NCI-H526 treated with DMSO at 0.1 percent for 48 hours (cell line): ENCODE measurements at places on chromosomes 12 and 14.
A peak's percentile ranks its signal among the peaks of the same experiment; 100 is the strongest.

DNA sequence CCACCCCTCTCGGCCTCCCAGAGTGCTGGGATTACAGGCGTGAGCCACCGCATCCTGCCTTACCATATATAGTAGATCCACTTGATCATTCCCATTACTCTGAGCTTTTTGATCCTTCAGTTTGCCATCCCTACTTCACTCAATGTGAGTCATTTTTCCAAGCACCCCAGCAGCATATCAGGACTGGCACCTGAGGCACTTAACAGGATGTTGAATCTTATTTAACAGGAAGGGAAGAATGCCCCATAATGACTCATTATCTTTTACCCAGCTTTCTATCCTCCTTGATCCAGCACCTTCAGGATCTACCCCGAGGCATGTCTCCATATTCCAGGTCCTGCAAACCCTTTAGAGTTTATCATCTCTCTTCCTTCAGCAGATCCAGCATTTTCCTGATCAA, 84.9 kb upstream of the CMKLR1 start:
- no peak for DNase-seq

DNA sequence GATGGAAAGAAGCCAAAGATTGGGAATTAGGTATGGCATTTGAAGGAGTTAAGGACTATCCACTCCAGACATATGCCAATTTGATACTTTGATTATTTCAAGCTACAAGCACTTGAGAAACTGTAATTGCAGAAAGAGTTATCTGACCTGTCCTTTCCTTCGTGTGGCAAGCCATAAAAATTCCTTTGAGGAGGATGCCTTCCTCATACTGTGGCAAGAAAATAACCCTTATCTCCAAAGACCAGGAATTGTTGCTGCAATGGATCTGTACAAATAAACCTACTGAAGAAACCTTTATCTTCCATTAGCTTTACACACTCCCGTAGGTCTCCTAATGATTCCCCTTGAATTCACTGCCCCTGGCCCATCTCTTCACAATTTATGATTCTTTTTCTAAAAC, 165.1 kb upstream of the AMIGO2 start:
- DNase-seq: no peak

GRCh38 chr12:59934486-59934885, 338.7 kb downstream of the SLC16A7 start:
- DNase-seq: no peak

DNA sequence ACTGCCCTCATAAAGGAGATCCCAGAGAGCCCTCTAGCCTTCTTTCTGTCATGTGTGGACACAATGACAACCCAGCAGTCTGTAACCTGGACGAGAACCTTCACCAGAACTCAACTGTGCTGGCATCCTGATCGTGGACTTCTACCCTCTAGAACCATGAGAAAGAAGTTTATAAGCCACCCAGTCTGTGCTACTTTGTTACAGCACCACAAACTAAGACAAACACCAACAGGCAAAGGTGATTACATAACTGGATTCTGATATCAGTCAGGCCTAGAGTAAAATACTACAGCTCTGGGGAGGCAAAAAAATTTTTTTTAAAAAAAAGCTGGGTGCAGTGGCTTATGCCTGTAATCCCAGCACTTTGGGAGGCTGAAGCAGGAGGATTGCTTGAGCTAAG, 18.5 kb downstream of the TM7SF3 start:
- DNase-seq: no peak

DNA sequence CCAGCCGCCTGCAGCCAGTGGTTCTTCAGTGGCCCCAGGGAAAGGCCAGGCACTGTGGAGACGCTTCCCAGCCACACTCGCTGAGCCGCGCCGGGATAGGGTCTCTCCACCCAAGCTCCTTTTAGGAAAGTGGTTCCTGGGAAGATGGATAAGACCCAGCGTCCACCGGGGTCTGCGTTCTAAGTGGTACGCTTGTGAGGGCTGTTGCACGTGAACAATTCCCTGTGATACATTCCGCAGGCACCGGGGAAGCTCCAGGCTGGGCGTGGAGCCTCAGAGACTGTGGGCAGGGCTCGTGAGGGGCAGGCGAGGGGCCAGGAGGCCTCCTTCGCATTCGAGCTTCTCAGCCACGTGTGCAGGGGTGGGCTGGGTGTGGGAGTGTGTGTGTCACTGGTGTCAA, 48.4 kb downstream of the GALNT9 start:
- no peak for DNase-seq

- no peak for DNase-seq
Observed at GRCh38 chr12:71440345-71440762, 756 bp downstream of the LGR5 start.

DNA sequence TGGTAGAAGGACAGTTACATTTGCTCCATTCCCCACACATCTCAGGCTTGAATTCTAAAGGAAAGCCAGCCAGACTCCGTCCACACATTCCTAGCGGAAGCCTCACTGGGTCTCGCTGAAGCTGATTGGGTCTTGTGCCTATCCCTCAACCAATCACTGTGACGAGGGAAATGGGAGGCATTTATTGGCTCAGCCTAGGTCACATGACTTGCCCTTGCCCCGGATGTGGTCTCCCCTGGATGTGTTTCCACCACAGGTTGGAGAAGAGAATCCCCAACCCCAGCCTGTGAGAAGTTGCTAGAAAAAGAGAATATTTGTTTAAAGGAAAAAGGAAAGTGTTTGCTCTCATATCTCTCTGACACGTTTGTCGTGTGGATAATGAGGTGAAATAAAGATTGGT, 93.4 kb downstream of the C12orf75 start:
- no peak for DNase-seq

DNA sequence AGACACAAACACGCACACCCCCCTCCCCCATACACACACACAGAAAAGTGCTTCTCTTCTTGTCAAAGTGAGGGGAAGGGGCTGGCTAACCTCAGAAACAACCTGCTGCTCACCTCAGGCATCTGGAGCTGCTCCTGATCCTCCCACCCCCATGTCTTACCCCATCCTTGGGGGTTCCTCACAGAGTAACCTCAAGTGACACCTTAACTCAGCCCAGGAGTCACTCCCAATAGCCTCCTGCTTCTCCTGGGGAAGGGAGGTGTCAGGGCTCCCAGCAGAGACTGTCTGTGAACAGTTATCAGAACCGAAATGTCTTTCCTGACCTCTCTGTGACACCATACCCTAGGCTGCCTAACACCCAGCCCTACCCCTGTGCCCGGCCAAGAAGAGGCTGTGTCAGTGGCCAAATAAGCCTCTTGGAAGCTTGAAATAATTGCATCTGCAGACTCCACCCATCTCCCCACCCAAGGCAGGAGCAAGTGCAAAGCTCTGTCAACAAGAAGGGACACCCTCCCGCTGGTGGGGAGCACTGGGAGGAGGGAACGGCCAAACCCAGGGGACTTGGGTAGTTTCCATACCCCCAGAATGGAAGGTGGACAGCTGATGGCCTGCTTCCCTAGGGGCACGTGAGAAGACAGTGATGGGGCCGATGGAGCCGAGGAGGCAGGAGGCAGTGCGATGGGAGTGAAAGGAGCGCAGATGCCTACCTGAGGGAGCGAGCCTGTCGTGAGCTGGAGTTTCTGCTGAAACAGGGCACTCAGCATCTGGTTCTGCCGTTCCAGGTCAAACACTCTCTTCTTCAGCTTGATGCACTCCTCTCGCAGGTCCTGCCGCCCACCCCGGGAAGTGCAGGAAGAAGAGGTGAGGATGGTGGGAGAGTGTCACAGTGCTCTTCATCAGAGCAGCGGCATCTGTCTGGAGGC, 26.8 kb downstream of the NCKAP5L start:
- DNase-seq: no peak

- no peak for DNase-seq
Observed at GRCh38 chr12:113860950-113861349, 105.2 kb downstream of the RBM19 start.

GRCh38 chr12:64700532-64700931, 58.7 kb downstream of the GNS start:
- no peak for DNase-seq

DNA sequence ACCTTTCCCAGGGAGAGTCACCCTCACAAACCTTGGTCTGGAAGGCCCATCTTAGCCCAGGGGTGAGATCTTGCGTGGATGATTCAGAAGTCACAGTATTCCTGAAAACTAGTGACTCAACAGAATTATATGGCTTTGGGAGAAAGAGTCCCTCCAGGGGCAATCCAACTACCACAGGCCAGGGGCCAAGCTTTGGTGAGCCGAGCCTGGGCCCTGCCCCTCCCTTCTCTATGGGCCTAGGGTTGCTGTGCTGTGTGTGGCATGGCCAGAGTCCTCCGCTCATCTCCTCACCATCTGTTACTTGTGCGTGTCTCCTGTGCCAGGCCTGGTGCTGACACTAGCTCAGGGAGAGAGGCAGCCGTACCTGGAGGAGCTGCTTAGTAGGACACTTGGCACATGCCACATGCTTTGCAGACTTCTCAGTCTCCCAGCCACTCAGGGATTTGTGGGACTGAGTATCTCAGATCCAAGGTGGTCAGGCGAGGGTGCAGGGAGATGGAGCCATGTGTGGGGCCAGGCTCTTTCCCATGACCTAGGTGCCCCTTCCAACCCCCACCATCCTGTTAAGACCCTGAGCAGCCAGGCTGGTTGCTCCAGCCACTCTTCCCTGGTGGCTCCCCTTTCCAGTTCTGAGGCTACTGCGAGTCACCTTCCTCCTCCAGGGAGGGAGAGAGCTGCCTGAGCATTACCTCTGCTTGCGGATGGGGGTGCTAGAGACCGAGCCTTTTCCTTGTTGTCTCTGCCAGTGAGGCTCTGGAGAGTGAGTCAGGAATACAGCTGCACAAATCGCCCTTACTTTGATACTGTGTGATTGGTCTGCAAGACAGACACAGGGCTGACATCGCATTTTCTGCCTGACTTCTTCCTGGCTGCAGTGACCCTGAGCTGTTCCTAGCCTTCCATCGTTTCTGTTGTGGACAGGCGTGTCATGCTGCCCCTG, 94.1 kb downstream of the SLC25A47 start:
- peak; percentile 34 for DNase-seq

- DNase-seq: no peak
Observed at GRCh38 chr14:99047441-99048031, 224.5 kb downstream of the BCL11B start.

- DNase-seq: peak; percentile 91
Observed at GRCh38 chr14:89428546-89429198, 11.6 kb upstream of the FOXN3 start.

GRCh38 chr12:55912908-55913307, 14.8 kb downstream of the PYM1 start:
- no peak for DNase-seq

DNA sequence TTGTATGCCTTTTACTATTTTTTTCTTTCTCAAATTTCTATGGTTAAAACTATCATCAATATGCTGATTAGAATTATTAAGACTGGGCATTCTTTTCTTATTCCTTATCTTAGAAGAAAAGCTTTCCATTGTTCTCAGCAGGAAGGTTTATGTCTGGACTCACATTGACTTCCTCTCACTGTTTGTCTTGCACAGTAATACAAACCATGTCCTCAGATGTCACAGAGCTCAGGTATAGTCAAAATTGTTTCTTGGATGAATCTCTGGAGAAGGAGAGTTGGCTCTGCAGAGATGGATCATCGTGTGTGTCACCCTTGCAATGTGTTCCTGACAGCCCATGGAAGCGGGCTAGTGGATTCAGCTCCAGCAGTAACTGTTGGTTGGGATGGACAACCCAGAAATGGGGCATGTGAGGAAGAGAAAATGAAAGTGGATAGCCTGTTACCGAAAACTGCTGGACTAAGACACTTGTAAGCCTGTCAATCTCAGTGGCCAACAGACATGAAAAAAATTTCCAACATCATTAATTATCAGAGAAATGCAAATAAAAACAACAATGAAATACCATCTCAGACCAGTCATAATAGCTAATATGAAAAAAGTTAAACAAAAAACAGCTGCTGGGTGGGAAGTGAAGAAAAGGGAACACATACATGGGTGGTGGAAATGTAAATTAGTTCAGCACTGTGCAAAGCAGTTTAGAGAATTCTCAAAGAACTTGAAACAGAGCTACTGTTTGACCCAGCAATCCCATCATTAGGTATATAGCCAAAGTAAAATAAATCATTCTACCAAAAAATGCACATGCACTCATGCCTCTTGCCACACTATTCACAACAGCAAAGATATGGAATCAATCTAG, 967.8 kb downstream of the TMEM121 start:
- DNase-seq: no peak

GRCh38 chr12:526089-526488, 66.3 kb downstream of the B4GALNT3 start:
- no peak for DNase-seq

GRCh38 chr12:28776220-28776619, 372.9 kb upstream of the FAR2 start:
- peak; percentile 90 for DNase-seq

- no peak for DNase-seq
Observed at GRCh38 chr12:95424271-95424994, 49.5 kb upstream of the METAP2 start.

DNA sequence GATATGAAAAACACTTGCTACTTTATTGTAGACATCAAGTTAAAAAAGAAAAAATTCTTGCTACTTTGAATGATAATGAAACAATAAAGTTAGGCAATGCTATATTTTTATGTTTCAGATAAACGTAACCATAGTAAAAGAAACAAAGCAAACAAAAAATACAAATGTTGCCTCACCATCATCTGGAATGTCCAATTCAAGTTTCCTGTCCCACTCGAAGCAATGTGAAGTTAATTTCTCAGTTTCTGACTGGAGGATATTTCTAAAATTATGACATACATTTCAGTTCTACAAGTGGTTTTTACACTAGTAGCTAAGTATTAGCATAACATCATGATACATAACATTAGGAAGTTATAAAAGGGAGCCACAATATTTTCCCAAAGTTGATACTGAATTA, 20.9 kb downstream of the DLGAP5 start:
- no peak for DNase-seq

- DNase-seq: no peak
Observed at GRCh38 chr14:71711125-71711524, 221.1 kb upstream of the RGS6 start.

GRCh38 chr14:70595443-70596185, 4.8 kb downstream of the MED6 start:
- DNase-seq: no peak

DNA sequence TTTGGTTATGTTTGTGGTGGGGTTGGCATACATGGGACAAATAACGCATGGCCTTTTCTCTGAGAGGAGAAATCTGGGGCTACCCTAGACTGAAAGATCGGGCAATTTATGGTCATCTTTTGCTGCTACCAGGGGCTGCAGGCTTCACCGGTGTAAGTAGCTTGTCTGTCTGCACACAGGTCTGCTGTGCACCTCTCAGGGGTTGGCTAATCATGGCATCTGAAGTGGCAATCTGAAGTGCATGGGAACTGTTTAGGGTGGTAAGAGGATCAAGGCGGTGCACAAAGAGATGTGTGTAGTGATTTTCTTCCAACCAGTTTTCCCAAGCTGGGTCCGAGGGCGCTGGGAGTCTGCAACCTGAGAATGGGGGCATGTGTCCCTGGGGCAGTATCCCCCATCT, 141.3 kb downstream of the EMP1 start:
- DNase-seq: no peak

GRCh38 chr12:32261638-32262037, 137.7 kb upstream of the FGD4 start:
- DNase-seq: no peak
